ENCODE measurements at places on chromosomes 4 and X. TPM values are rescaled to one million over a fixed set of nuclear protein-coding genes. Genes with fewer than 3 reads are reported as not detected.

The VCX3B gene
- total RNA-seq = not detected

The ABRAXAS1 gene
- total RNA-seq = 19.9 TPM

The MAMLD1 gene
- 3.2 TPM for total RNA-seq

The PAGE4 gene
- total RNA-seq = not detected

The ZFP92 gene
- 0.55 TPM for total RNA-seq

GRCh38 chr4:61220556-61220955 lies 20.4 kb downstream of the ADGRL3 start:
- no peak for DNase-seq

GRCh38 chrX:57137501-57137900 lies 304 bp upstream of the SPIN2A start:
- DNase-seq = peak; percentile 65

DNA sequence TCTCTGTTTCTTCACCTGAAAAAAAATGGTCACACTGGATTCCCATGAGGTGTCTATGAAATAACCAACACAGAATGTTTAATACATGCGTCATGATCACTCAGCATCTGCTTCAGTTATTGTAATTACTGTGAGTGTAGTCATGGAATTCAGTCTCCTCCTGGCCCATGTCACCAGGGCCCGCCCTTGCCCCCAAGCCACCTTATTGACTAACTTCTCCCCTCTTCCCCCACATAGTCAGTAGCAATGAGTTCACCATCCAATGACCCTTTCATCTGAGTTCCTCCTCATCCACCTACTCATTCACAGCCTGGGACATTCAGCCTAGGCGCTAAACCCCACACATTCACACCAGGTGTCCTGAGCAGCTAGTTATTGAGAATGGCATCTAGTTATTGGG lies 15.6 kb downstream of the PNMA6F start:
- no peak for DNase-seq

DNA sequence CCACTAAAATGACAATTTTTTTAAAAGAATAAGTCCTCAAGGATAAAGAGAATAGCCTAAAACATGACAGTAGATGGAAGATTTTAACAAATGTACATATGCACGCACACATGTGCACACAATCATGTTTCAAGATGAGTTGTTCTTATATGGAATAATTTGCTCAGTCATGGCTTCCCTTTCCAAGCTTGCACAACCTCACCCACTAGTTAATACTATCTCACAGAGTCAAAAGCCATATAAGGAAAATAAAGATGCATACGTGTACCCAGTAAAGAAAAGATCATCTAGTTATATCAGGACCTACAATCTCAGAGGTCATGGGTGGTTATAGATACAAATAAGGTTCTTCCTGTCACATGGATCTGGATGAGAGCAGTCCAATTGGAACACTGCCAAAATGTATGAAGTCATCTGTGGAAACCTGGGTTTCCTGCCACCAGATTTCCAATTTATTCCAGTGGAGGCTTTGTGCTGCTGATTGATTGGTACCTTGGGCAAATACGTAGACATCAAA lies 56.1 kb downstream of the FAM13A start:
- peak; percentile 64 for DNase-seq

DNA sequence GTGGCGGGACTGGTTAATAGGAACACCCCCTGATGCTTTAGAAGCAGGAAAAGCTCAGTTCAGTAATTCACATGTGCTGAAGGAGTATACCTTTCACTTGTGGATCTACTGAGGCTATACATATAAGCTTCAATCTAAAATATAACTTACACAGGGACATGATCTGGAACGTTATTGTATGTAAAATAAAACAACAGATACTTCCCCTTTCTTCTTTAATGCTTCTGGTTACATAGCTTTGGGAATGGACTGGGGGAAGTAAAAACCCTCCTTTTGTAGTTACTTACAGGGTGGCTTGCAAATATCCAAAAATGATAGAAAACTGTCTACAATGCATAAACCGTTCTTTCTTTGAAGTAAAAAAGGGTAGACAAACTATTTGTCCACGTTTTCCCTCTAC lies 1.9 kb downstream of the FGG start:
- DNase-seq = no peak

All from A673 (cell line).